ENCODE measurements at places on chromosomes 6 and 20. TPM values are rescaled to one million over a fixed set of nuclear protein-coding genes. Genes with fewer than 3 reads are reported as not detected.

OPN5 gene
- polyA plus RNA-seq: not detected

C20orf202 gene
- not detected for polyA plus RNA-seq

TTBK1 gene
- not detected for polyA plus RNA-seq

KCNB1 gene
- 0.12 TPM for polyA plus RNA-seq

MAS1 gene
- not detected for polyA plus RNA-seq

LHFPL5 gene
- polyA plus RNA-seq: not detected

MRPL18 gene
- polyA plus RNA-seq: 83.6 TPM

COX4I2 gene
- not detected for polyA plus RNA-seq

PLG gene
- not detected for polyA plus RNA-seq

HAO1 gene
- polyA plus RNA-seq: not detected

DNA sequence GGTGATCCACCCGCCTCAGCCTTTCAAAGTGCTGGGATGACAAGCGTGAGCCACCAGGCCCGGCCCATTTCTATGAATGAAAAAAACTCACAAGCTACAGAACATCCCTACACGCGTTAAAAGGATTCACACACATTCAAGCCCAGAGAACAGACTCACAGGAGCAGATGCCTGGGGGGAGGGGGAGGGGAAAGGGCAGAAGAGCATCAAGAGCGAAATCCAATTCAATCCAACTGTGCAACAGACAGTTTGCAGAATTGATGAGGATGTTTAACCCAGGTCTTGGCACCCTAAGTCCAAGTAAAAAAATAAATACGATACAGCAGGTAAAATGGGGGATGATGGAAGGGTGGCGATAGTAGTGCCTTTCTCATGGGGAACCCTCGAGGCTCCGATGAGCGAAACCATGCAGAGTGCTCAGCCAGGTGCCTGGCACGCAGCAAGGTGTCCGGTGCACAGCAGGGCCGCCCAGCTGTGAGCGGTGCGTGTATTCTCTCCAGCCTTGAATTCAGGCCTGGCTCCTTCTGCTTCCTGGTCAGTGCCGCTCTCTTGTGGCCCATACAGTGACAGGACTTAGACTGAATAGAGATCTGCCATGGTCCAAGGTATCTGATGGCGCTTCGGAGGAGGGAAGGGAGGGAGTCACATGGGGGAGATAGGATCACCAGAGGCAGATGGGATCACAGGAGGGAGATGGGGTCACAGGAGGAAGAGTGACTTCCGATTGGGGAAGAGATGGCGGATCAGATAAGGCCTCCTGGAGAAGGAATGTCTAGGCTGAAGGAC, 35.4 kb upstream of the ANGPT4 start:
- no peak for DNase-seq

GRCh38 chr20:63917811-63918210, 22.9 kb downstream of the DNAJC5 start:
- no peak for DNase-seq

- no peak for DNase-seq
Measured at GRCh38 chr6:77470983-77471382, 7.7 kb upstream of the HTR1B start.

DNA sequence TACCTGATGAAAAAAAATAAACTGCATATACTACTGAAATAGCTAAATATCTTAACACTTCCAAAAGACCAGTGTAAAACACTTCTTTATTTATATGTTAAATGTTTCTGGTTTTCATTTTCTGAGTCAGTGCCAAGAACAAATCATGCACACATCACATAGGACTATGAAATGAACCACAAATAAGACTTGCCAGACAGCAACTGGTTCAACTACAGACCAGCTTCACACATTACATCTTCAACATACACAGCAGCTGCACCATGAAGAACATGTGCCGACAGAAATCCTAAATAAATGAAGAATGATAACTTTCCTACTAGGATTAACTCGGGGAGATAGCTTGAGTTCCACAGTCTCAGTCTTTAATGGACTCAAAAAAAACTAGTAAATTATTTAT, 168.3 kb upstream of the STXBP5 start:
- no peak for DNase-seq

DNA sequence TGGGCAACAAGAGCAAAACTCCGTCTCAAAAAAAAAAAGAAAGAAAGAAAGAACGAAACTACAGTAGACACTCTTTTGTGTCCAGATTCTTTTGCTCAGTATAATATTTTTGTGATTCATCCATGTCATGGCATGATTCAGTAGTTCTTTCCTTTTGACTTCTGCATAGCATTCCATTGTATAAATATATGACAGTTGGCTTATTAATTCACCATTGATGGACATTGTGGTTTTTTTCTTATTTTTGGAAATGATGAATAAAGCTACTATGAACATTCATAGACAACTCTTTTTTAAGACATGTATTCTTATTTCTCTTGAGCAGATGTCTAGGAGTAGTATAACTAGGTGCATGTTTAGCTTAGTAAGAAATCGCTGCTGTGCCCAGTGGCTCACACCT, 10.3 kb upstream of the IER3 start:
- no peak for DNase-seq

DNA sequence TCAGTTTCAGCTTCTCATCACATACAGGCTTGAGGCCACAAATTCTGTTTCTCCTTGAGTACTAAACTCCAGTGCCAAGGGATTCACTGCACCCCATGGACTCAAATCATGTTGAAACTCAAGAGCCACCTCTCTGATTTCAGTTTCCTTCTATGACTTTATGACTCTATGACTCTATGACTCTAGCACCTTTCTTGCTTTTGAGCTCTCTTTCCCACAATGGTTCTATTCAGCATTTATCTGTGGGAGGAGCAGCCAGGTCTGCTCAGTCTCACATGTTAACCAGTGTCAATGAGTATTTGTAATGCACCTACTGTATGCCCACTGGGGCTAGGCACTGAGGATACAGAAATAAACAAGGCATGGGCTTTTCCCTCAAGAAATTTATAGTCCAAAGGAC, 14.6 kb upstream of the SLC22A2 start:
- DNase-seq: no peak

GRCh38 chr6:166167801-166168615, at the start of gene TBXT:
TBXT (minus strand) TSS chr6:166167851; CDS start chr6:166167591, 260 bp downstream.
- DNase-seq: no peak

DNA sequence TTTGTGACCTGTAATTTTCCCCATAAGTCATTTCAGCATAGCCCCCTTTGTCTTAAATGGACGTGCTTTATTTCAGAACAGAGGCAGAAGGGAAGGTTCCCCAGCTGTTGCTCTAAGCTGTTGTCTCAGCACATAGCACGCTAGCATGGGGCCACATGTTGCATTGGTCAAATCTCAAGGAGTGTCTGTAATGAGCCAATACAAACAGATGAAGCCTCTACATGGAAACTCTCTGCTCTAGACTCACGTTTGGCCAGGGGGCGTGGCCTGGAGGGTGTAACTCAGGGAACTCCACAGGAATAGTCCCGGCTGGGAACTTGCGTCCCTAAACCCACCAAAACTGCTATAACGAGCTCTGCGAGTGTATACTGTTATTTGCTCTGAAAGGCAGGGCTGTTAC, 35.2 kb upstream of the SLC22A2 start:
- DNase-seq: no peak

DNA sequence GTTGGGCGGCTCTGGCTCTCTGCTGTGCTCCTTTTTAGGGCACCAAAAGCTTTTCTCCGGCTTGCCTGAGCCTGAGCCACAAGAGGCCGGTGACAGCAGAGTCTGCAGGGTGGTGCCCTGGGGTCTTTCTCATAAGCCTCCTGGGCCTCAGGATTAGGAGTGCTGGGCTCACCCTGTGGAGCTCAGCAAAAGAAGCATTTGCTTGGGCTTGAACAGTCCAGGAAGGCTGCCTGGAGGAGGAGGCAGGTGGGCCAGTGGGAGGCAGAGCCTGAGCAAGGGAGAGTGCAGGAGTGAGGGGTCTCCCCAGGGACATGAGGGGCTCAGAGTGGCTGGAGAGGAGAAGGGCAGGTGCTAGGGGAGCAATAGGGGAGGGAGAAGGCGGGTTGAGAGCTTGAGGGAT, 32.9 kb upstream of the MRGBP start:
- DNase-seq: no peak

GRCh38 chr20:967796-968742, 34.0 kb downstream of the RSPO4 start:
- DNase-seq: no peak

- no peak for DNase-seq
Measured at GRCh38 chr20:52760791-52761190, 211.4 kb upstream of the TSHZ2 start.

DNA sequence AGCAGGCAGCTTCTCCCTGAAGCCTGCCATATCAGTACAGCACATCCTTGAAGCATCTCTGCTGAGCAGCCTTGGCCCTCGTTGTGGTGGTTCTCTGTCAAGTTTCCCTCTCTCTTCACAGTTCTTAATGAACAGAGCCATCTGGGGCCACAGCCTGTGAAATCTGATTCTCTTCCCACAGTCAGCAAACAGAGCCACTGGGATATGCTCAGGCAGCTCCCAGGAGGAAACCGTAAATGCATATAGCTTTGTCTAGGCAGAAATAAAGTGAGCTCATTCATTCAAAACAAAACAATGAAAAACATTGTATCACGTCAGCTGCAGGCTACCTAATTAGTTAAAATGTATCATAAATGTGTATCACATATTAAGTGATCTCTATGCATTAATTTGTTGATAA, 80.3 kb downstream of the TBC1D7 start:
- peak; percentile 26 for DNase-seq

DNA sequence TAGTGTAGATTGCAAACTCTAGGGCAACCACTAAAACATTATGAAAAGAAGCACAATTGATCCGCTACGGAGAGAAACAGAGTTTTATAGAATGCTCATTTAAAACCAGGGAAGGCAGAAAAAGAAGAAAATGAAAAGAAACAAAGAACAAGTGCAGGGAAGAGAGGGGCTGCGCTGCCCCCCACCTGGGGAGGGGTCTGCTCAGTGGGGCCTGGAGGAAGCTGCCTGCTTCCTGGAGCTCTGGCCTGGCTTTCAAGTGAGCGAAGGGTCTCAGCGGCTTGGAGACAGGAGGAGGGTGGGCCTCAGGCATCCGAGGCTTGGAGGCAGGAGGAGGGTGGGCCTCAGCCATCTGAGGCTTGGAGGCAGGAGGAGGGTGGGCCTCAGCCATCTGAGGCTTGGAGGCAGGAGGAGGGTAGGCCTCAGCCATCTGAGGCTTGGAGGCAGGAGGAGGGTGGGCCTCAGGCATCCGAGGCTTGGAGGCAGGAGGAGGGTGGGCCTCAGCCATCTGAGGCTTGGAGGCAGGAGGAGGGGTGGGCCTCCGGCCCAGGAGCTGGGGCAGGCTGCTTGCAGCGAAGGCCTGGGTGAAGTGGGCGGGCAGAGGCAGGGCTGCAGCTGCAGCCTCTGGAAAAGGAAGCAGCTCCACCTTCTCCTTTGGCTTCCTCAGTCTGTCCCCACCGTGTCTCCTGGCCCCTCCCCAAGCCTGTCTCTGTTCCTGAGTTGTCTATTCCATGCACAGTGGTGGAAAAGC, 406.3 kb downstream of the TAF4 start:
- no peak for DNase-seq

DNA sequence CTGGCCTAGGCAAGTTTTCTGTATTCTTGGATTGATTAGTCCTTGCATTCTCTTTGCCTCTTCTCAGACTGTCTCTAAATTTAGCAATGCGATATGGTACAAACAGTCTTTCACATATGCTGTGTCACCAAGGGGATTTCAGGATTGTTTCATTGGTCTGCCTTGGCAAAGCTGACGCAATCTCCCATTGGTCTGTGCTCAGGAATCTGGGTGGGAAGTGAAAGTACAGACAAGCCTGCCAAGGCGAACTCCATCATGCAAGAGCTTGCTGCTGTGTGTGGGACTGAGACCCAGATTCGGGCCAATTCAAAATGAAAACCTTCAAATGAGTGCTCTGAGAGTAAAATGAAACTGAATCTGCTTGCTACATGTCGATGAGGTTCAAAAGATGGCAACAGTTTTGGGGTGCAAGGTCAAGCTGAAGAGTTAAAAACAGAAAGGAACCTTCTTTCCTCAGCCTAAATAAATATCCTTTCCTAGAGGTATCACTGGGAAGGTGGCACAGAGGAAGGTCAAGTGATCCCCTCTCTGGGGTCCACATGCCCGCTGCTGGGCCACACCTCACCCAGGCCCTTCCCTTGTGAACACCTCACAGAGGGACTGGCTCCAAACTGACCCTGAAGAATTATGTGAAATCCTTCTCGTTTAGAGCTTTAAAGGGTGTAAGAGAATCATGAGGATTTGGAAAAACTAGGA, 198.8 kb upstream of the PREP start:
- peak; percentile 95 for DNase-seq

- no peak for DNase-seq
Measured at GRCh38 chr20:13022401-13023155, 13.8 kb downstream of the SPTLC3 start.

DNA sequence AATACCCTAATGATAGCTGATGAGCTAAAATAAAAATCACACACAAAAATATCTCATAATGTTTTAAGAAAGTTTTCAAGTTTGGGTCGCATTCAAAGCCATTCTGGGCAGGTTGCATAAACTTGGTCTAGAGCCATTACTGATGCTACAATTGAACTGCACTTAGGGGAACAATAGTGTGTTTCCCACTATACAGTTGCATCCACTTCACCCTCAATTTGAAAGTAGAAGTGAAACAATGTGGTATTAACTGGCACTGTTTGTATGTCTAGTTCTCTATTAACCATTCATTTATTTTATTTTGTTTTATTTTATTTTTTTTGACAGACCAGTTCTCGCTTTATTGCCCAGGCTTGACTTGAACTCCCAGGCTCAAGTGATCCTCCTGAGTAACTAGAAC, 23.0 kb upstream of the STK38 start:
- DNase-seq: no peak

DNA sequence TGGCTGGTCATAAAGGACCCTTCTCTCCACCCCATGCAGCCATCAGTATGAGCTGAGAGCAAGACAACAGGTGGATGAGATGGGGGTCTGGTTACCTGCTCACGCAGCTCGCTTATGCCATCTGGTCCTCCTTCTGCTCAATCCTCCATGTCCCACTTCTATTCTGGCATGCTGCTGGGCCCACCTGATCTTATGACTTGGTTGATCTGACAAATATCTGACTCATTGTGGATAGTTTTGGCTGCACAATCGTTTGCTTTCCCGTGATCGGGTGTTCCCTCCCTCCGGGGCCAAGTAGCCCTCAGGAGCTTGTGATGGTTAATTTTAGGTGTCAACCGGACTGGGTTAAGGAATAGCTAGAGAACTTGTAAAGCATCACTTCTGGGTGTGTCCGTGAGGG, 26.6 kb upstream of the ELMO2 start:
- DNase-seq: no peak

- no peak for DNase-seq
Measured at GRCh38 chr6:54899442-54899841, 52.9 kb downstream of the FAM83B start.

GRCh38 chr6:12328701-12329100, 38.5 kb downstream of the EDN1 start:
- no peak for DNase-seq

DNA sequence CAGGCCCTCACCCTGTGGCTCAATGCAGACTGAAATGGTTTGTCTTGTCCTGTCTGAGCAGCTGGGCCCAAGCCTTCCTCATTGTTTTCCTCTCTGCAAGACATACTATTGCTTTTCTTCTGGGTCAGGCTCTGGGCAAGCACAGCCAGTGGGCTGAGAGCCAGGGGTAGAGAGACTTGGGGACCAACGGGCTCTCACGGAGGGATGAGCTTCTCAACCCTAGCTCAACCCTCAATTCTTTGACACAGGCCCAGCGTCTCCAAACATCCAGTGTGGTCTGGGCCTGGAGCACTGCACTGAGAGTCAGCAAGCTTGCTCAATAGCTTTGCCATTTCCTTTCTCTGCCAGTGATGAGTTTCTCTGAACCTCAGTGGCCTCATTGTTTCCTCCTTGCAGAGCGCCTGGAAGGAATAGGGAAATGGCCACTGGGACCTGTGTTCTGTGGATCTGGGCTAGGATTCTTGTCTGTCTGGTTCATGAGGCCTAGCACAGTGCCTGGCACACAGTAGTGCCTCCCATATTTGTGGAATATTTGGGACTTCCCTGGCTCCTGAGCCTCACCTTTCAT, 9.3 kb downstream of the ANGPT4 start:
- DNase-seq: no peak
